ENCODE measurements at places on chromosomes 12 and 14.

GRCh38 chr12:132083614-132083940 lies 60.5 kb downstream of the DDX51 start:
- no peak for DNase-seq

GRCh38 chr14:22412926-22413411 lies 176.1 kb downstream of the DAD1 start:
- no peak for DNase-seq

- no peak for DNase-seq
Measured at GRCh38 chr12:110165540-110166159, 41.5 kb downstream of the IFT81 start.

GRCh38 chr14:85881935-85882334 lies 352.0 kb downstream of the FLRT2 start:
- DNase-seq: no peak

DNA sequence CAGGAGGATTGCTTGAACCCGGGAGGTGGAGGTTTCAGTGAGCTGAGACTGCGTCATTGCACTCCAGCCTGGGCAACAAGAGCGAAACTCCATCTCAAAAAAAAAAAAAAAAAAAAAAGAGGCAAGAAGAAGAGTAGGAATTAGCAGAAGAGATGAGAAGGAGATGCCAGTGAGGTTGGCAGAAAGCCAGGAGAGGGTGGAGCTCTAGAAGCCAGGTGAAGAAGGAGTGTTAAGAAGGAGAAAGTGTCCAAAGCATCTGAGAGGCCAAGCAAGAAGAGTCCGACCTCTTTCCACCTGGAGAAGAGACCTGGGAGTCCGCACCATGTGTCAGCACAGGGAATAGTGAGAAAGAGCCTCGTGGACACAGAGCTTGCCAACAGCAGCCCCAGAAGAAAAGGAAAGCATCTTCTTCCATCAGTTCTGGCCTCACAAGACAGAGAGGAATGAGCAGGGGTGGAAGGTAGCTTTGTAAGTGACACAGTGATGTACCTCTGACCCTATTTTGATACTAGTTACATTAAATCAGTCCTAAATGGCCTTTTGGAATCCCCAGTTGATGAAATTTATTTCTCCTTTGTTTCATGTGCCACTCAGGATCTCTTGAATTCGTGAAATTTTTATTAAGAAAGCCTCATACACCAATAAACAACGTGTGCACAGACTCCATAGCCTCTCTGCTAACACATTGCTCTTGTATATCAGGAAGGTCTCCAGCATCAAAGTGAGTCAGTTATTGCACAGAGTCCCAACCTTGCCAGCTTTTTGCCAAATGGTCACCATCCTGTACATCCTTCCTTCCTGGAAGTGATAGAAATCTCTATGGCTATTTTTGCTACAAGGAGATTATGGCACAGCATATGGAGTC lies 70.6 kb downstream of the SAMD4A start:
- peak; percentile 22 for DNase-seq

GRCh38 chr12:7716381-7716780 lies 5.1 kb downstream of the DPPA3 start:
- DNase-seq: no peak

- DNase-seq: no peak
Measured at GRCh38 chr12:11891754-11892386, 178.9 kb upstream of the BCL2L14 start.

DNA sequence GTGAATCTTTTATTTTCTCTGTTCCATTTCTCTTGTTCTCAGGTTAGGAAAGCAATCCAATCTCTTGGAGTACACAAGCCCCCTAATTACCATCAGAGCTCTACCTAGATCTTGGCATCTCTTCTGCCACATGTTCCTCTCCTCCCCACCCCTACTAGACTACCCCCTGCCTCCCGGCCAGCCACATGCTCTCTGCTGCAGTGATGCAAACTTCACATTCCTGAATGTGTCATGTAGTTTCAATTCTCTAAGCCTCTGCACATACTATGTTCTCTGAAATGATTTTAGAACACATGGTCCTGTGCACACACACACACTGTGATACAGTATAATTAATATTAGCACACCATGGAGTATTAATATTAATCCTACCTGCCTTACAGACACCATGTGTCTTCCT lies 104.6 kb downstream of the EFCAB11 start:
- no peak for DNase-seq

- no peak for DNase-seq
Measured at GRCh38 chr12:102507301-102507700, 26.9 kb upstream of the IGF1 start.

- DNase-seq: no peak
Measured at GRCh38 chr14:48792376-48793024, 793.7 kb downstream of the RPS29 start.

- DNase-seq: no peak
Measured at GRCh38 chr12:112798048-112798760, 6.7 kb downstream of the RPH3A start.

- no peak for DNase-seq
Measured at GRCh38 chr14:105877645-105878044, 351.3 kb downstream of the TMEM121 start.

GRCh38 chr12:8584004-8584403 lies 28.7 kb downstream of the AICDA start:
- DNase-seq: no peak

- DNase-seq: no peak
Measured at GRCh38 chr12:52316290-52316689, 4.9 kb downstream of the KRT83 start.

- no peak for DNase-seq
Measured at GRCh38 chr14:22602862-22603261, 4.8 kb downstream of the ABHD4 start.

GRCh38 chr14:88940671-88941070 lies 116.2 kb downstream of the TTC8 start:
- no peak for DNase-seq

All from stimulated activated effector memory CD8-positive, alpha-beta T cell treated with anti-CD3 and anti-CD28 coated beads, Interleukin-12 subunit alpha, Interleukin-12 subunit beta, amount 100 ng/mL, for 72 hours (primary cell).